ENCODE measurements at places on chromosomes 5 and 9.

DNA sequence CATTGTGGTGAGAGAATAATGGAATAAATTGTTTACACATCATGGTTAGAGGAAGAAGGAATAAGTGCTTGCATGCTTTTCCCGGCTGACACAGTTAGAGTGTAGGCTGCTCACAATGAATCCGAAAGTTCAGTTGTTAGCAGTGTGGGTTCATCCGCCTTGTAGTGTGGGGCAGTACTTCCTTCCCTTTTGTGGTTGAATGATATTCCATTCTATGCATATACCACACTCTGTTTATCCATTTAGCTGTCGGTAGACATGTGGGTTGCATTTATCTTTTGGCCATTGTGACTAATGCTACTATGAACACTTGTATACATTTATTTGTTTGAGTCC is 84.0 kb downstream of the COL5A1 start:
- DNase-seq = no peak

- peak; percentile 20 for DNase-seq
Observed at GRCh38 chr9:4297151-4297785, 2.6 kb downstream of the GLIS3 start.

DNA sequence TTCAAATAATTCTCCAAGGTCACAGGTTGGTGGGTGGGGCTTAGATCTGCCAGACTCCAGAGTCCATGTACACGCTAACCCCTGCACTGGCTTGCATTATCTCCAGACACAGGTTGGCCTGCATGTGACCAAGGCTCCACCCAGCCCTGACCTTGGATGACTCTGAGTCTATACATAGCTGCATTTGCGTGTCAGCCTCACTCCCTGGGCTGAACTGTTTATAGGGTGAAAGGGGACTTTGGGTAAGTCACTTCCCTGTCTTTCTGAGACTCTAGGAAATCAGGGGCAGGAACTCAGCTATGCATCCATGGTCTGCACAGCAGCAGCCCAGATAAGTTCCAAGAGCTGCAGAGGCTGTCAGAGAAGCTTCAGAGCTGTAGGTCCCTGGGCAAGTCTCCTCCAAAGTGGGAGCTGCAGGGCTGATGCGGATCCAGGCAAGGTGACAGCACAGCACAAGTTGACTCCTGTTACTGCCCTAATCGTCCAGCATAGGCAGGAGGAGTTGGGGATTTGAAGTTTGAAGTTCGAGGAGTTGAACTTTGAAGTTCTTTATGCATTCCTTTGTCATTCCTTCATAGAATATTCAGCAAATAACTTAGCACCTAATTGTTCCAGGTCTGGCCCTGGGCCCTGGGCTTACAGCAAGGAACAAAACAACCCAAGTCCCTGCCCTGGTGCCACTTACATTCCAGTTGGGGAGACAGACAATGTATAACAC is 53.4 kb downstream of the SLC22A5 start:
- no peak for DNase-seq

DNA sequence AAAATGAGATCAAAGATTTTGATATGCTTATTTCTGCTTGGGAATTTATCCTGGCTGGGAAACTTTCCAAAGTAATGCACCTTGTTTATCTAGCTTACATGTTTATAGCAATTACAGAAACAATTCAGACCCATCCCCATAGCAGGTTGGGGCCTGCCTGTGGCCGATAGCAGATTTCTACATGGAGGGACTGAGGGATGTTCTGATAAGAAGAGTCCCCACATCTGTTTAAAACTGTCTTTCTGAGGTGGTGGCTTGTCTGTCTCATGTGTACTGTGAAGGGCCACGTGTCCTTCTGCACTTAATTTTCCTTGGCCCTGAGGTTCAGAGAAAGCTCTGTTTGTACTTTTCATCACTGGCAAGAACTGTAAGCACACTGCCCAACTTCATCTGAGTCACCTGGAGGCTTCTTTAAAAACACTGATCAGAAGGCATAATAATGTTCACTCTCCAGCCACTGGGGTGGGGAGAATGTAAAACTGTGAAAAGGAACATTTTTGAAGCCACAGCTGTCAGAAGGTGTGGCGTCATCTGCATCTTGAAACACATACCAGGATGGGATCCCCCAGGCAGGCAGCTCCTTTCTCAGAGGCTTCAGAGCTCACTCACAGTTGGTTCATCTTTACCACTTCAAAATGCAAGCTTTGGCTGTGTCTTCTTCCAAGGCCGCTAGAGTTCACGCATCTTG is 80.3 kb downstream of the MAP1B start:
- no peak for DNase-seq

DNA sequence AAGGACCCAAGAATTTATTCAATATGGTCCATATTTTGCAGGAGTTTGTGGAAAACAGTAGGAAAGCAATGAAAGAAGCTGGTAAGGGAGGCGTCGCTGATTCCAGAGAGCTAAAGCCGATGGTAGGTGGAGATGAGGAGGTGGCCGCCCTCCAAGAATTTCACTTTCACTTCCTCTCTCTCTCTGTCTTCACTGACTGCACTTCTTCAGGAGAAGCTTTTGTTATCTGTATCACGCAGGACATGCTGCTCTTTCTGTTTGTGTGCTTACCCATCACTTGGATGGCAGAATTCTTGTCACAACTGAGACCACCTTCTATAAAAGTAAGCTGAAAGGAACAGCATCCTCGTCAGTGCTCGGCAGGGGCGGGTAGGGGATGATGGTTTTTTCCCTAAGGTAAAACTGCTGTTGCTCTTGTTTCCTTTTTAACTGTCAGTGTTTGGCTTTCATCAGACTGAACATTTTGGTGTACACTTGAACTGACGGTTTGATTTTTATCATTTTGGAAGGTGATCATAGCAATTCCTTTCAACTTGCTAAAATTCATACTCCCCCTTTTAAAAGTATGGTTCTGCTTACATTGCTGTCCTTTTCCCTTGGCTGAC is 62.4 kb upstream of the FSD1L start:
- DNase-seq = peak; percentile 14

- DNase-seq = no peak
Observed at GRCh38 chr9:13432904-13433303, 153.4 kb upstream of the MPDZ start.

GRCh38 chr5:90955001-90955635 is 396.5 kb downstream of the ADGRV1 start:
- DNase-seq = no peak

GRCh38 chr9:129209580-129209979 is 31.5 kb upstream of the IER5L start:
- no peak for DNase-seq

- no peak for DNase-seq
Observed at GRCh38 chr5:149948993-149949392, 4.4 kb upstream of the PDE6A start.

- no peak for DNase-seq
Observed at GRCh38 chr9:114911167-114911821, 19.1 kb downstream of the TNFSF8 start.

GRCh38 chr5:116378007-116378776 is 196.4 kb downstream of the SEMA6A start:
- no peak for DNase-seq

DNA sequence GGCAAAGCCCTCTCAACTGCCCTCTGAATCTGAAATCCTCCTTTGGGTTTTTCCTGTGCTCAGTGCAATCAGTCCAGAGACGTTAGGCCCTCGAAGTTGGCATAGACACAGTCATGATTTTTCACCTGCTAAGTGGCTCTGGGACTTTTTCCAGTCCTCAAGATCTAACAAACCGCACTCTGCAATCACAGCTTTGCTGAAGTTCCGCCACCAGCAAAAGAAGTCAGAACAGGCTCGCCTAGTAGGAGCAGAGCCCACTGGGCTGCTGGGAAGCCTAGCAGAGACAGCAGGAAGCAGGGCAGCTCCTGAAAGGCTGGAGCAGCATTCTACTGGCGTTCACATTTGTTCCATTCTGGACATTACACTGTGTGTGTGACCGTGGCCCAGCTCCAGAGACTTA is 222.8 kb upstream of the KIF2A start:
- no peak for DNase-seq

GRCh38 chr9:6133346-6134063 is 82.1 kb upstream of the IL33 start:
- no peak for DNase-seq

GRCh38 chr5:131783874-131784273 is 12.9 kb downstream of the FNIP1 start:
- no peak for DNase-seq

DNA sequence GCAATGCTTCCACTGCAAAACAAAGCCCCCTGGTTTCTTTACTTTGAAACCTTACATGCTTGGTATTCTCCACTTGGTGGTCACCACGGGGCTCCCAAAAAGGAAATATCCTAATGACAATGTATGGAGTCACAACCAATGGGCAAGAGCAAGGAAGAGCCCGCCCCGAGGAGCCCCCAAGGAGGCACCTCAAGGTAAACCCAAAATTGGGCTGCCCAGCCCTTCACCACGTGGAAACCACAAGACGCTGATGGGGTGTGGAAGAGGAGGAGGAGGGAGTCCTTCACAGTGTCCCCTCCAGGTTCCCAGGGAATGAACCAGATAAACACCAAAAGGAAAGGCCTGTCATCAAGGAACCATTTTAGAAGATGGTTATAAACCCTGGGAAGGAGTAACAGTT is 3.8 kb downstream of the ROR2 start:
- DNase-seq = no peak

DNA sequence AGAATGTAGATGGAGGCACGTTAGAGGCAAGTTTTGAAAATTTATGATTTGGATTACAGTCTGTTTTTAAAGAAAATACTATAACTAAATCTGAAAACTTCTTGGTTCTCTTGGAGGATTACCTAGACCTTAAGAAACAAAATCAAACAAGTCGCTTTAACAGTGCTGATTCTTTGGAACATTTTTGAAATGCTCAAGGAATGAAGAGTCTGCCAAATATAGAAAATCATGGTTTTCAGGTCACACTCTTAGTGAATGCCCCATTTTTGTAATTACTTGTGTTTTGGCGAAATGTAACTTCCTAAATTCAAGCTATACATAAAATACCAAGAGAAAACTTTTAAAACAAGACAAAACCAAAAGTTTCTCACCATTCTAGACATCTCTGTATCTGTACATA is 93.2 kb downstream of the EQTN start:
- no peak for DNase-seq

DNA sequence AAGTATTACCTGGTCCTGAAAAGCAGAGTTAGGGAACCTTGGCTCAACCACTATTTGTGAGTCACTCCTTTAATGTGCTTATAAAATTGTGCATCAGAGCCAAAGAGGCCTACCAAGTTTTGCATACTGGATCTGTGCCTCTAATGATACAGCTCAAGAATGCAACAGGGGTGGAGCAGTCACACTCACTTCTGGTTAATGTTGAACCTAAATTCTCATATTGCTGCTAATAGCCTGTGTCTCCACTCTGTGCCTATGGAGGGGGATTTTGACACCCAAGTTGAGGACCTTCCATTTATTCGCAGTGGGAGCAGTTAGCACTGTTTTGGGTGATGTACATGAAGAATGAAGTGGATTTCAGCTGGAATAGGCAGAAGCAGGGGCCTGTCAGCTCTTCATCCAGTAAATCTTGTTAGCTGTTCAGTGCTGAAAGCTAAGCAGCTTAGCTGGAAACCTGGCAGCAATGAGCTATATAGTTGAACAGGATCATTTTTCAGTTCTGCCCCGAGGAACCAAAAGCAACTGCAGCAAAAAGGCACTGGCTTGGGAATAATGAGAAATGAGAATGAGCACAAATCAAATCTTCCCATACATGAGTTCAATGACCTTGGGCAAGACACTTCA is 9.7 kb downstream of the SH3TC2 start:
- DNase-seq = no peak

DNA sequence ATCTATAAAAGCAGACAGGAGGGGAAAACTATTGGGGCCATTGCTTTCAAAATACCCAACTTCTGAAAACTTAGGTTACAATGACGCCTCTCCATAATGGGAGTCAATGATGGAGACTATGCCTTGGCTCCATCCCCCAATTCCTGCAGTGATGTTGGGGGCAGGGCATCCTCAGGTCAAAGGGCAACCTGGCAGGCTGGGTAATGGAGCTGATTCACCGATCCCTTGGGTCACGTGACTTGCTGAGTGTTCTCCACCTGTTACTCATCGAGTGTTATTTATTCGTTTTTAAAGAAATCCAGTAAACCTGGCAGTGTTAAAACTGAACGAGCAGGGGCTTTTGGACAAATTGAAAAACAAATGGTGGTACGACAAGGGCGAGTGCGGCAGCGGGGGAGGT is 244.4 kb downstream of the FAM114A2 start:
- no peak for DNase-seq

- no peak for DNase-seq
Observed at GRCh38 chr5:153883854-153884611, 154.7 kb downstream of the FAM114A2 start.

Measured in amygdala (tissue), 56 donors.